ENCODE measurements at places on chromosomes 2 and 18. TPM values are rescaled to one million over a fixed set of nuclear protein-coding genes. Genes with fewer than 3 reads are reported as not detected.

DNA sequence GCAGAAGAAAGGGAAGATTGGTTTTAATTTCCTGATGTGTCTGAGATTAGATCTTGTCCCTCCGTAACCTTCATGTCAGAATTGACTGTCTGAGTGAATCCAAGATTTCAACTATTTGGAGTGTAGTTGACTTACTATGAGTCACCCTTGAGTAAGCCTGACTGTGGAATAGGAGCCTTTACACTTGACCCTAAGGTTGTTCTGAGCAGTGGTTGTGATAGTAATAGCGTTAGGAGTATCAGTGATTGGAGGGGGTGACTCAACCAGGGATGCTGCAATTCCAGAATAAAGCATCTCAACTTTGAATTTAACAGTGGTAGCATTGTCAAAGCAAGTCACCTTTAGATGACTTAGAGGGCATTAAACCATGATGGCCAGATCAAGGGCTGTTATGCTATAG lies 979.5 kb upstream of the FAM98A start:
- DNase-seq: no peak

DNA sequence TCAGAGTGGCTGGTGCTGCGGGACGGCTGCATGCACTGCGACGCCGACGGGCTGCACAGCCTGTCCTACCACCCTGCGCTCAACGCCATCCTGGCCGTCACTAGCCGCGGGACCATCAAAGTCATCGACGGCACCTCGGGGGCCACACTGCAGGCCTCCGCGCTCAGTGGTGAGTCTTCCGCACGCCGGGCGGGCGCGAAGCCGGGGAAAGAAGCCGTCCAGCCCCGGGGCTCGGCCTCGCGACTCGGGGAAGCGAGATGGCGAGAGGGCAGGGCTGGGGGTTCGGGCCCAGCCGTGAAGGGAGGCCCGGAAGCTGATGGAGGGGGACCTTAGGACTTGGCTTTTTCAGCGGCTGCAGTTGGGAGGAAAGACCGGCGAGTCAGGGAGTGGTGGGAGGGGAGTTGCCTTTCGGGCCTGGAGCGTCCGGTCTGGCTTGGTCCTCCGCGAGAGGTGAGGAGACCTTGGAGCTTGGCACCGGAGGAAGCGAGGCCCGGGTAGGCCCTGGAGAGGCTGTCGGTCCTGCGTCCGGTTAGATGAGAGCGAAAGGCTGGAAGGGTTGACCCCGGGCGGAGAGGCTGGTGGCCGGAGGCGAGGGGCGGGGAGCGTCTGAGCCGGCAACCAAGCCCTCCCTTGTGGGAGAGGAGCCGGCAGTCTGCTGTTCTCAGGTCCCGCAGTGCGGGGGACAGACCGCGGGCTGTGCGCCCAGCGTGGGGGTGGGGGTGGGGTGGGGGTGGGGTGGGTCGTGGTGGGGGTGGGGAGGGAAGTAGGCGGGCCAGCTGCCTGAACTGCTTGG lies 691 bp downstream of the BIRC6 start:
- no peak for DNase-seq

The SPATA3 gene
- total RNA-seq: not detected

- DNase-seq: no peak
Measured at GRCh38 chr2:28432362-28432761, 39.7 kb downstream of the FOSL2 start.

The SNTG2 gene
- total RNA-seq: not detected

The TCF23 gene
- not detected for total RNA-seq

DNA sequence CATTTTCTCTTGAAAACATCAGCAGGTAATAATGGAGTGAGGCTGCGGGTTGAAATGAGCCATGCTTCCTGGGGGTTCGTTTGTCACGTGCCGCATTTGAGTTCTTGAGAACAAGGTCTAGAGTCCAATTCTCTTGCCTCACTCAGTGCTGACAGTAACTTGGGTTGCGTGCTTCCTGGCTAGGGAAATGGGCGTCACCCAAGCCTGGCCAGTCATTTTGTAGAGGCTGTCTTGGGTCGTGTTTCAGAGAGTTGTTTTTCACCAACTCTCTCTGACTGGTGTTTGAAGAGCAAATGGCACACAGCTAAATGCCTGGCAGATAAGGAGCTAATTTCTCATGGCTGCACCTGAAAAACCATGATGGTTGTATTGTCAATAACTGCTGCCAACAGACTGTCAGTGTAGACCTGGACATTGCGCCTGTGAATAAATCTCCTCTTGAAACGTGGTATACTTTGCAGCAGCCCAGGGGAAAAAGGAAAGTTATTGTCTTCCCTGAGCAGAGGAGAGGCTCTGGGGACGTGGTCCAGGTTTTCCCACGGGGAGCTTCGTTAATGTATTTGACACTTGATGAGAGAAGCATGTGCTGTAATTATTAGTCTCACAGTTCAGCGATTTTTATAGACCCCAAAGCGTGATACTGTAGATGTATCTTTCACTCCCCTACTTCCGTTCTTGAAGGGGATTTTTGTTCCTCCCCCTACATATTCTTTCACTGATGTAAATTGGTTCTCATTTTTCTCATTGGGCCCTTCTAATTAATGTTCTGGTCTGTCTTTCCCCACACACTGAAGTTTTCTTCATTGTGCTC lies 196.0 kb downstream of the FHOD3 start:
- no peak for DNase-seq

The GPR35 gene
- 0.75 TPM for total RNA-seq

The KIF5C gene
- 1.7 TPM for total RNA-seq

DNA sequence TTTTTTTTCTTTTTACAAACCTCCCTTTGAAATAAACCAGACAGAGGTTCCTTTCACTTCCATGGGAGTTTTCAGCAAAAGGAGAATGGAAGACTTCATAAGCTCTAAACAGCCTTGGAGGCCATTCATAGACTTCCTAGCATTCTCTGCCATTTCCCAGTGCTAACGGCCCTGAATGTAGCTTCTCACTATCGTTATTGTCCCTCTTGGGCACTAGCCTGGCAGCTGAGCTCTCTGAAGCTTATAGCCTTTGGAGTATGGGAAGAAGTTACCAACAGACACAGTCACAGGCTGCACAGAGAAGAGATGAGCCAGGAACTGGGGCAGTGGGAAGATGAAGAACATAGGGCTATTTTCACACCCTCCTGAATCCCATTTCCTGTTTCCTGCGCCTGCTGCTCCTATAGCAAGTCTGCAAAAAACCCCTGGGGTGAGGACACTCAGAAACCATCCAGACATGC lies 29.1 kb upstream of the EPC2 start:
- no peak for DNase-seq

GRCh38 chr2:237599465-237600110 lies 9.1 kb upstream of the RAB17 start:
- DNase-seq: no peak

DNA sequence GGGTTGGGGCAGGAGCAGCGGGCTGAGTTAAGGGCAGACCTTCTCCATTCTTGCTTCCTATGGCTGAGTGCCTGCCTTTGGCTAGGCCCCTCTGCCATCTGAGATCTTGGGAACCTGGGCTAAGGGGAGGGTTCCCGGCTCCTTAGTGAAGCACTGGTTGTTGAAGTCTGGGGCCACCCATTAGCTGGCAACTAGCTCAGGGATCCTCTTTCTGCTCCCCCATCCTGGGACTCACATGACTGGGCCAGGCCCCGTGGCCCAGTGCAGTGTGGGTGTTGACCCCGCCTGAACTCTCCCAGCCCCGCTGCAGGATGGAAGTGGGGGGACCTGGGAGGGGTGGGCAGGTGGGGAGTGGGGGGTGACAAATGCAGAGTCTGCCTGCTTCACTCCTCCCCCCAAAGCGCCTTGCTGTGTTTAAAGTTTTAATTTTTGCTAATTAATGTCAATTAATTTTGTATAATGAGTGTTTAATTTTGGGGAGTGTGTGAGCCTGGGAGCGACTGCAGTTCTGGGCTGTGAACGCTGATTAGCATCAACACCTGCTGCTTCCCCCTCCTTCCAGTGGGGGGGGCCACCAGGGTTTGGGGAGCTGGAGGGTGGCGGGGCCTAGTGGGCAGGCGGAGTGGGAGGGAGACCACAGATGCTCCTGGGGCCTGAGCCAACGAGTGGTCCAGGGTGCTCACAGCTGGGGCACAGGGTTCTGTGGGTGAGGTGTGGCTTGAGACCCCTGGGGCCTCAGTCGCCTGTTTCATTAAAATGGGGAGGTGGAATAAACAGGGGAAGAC lies 55.2 kb downstream of the EMX1 start:
- DNase-seq: no peak

The OSBPL6 gene
- total RNA-seq: 10.1 TPM

- no peak for DNase-seq
Measured at GRCh38 chr2:63189026-63189425, 138.4 kb downstream of the OTX1 start.

GRCh38 chr2:33021542-33022227 lies 74.9 kb downstream of the LTBP1 start:
- DNase-seq: no peak

The CXCR1 gene
- total RNA-seq: not detected

GRCh38 chr2:7676714-7677113 lies 759.5 kb downstream of the RNF144A start:
- no peak for DNase-seq

- DNase-seq: no peak
Measured at GRCh38 chr2:241870081-241870541, 582 bp downstream of the RTP5 start.

DNA sequence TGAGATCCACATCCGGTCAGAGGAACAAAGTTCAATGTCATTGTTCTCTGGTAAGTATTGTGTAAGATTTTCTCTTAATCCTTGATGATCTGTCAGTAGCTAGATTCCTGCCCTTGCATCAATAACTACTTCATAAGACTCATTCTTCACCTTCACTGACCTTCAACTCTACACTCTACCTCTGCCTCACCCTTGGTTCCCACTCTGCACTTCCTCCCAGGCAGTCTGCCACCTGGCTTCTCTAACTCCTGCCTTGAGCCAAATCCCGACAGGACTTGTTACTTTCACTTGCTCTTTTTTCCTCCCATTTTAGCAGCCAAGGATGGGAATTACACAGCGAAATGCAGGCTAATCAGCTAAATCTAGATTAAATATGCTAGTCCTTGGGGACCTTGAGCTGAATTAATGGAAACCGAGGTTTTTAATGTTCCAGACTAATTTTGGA lies 190.7 kb downstream of the DLGAP1 start:
- no peak for DNase-seq

The MAP4K3 gene
- 20.1 TPM for total RNA-seq

The SERPINB12 gene
- total RNA-seq: not detected

DNA sequence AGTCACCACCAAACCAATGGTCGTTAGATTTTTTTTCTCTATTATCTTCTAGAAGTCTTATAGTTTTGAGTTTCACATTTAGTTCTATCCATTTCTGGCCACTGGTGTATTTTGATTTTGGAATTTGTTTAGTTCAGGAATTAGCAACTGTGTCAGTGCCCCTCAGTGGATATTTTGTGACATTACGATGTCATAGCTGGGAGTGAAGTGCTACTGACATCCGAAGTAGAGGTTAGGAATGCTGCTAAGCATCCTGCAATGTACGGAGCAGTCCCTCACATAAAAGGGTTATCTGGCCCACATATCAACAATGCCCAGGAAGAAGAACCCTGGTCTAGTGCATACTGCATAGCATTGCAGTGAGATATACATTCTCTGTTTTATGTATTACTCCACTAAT lies 157.4 kb upstream of the RGPD4 start:
- no peak for DNase-seq

The PRKAG3 gene
- not detected for total RNA-seq

All from H4 (cell line).